Right hindlimb (tissue), 1 donor: ENCODE measurements at places on chromosomes 13 and 19.

- DNase-seq = no peak
These were observed 25.5 kb downstream of the ADPRHL1 start for GRCh38 chr13:113427562-113428468.

DNA sequence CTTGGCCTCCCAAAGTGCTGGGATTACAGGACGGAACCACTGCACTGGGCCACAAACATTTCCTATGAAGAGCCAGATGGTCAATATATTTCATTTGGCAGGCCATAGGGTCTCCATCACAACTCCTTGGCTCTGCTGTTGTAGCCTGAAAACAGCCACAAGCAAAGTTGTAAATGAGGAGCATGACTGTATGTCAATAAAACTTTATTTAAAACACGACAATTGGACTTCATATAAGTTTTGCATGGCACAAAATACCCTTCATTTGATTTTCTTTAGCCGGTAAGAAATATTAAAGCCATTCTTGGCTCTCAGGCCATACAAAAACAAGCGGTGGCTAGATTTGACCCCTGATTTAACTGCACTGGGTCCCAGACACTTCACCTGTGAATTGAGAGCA, 3.1 kb upstream of the FPR1 start:
- no peak for DNase-seq

DNA sequence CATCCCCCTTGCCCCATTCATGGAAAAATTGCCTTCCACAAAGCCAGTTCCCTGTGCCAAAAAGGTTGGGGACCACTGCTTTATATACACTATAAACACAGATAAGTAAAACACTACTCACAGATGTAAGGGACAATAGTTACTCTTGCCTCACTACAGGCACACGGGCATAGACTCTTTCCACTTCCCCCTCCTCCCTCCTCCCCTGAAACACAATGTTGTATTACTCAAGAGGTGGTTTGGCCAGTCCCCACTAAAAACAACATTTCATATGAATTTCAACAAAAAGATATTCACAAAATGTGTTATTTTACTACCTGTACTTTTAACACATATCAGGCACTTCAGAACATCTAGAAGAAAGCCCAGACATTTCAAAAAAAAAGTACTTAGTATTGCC, 45.1 kb downstream of the EPSTI1 start:
- no peak for DNase-seq

- no peak for DNase-seq
These were observed 72.4 kb upstream of the RGCC start for GRCh38 chr13:41384749-41385503.

GRCh38 chr13:39879286-39880035, 224.0 kb downstream of the COG6 start:
- no peak for DNase-seq

- no peak for DNase-seq
These were observed 19.1 kb downstream of the LNX2 start for GRCh38 chr13:27601208-27601607.

DNA sequence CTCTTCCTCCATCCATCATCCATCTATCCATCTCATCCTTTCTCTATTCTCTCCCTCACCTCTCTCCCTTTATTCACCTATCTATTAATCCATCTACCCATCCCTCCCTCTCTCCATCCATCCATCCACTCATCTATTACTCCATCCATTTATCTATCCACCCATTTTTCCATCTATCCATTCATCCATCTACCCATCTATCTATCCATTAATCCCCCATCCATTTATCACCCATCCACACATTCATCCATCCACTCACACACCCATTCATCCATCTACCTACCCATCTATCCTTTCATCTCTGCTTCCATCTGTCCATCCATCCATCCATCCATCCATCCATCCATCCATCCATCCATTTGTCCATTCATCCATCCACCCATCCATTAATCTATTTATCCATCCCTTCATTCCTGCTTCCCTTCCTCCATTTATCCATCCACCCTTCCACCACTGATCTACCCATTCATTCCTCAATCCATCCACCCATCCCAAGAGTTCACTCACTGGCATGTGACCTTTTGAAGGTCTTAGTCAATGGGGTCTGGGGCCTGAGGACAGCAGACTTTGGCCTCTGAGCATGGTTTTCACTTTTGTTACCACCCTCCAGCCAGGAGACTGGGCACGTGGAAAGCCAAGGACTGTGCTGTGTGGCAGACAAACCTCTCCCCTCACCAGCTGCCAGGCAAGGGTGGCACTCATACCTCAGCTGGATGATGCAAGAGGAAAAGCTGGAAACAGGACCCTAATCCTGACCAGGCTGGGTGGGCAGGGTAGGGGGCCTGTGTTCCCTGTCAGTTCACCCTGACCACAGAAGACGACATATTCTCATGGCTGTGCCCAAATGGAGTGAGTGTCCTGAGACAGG, 126.7 kb downstream of the URI1 start:
- no peak for DNase-seq

GRCh38 chr13:31166591-31166990, 4.9 kb upstream of the HSPH1 start:
- no peak for DNase-seq

GRCh38 chr13:92362717-92363116, 863.9 kb upstream of the GPC6 start:
- peak; percentile 20 for DNase-seq

GRCh38 chr19:8441725-8442544, 2.8 kb upstream of the HNRNPM start:
- DNase-seq = no peak

DNA sequence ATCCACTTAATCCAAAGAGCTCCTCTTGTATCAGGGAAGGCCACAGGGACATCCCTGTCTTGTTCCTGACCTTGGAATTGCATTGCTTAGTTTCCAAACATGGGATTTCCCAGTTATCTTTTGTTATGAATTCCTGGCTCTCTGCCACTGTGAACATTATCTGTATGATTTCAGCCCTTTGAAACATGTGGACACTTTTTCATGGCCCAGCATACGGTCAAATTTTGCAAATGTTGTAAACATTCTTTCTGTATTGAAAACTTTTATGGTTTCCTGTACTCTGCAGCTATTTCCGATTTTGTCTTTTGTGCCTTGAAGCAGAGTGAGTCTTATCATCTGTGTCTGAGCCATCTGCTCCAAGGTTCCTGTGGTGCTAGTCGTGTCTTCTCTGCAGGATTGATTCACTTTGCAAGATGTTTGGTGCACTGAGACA, 4.5 kb upstream of the CFAP97D2 start:
- DNase-seq = no peak

- DNase-seq = no peak
These were observed 1432.4 kb downstream of the UQCRFS1 start for GRCh38 chr19:27780367-27781075.

GRCh38 chr13:83377491-83377890, 504.8 kb downstream of the SLITRK1 start:
- DNase-seq = peak; percentile 52

GRCh38 chr19:51607920-51608562, 22.2 kb downstream of the SIGLEC5 start:
- peak; percentile 63 for DNase-seq

- peak; percentile 59 for DNase-seq
These were observed 3.5 kb downstream of the COPE start for GRCh38 chr19:18915639-18916038.

DNA sequence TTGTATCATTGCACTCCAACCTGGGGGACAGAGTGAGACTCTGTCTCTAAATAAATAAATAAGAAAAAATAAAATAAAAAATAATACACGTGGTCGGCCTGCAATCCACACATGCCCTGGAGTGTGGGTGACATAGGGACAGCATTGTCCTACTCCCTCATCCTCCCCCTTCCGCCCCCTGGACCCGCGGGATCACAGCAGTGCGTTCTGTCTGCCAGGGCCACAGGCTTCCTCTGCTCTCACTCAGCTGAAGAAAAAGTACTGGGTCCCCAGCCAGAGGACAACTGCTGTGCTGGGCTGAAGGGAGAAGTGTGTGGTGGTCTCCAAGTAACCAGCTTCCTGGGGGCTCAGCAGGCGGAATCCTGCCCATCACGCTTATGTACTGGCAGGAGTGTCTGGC, 6.3 kb downstream of the BCAT2 start:
- no peak for DNase-seq

- peak; percentile 18 for DNase-seq
These were observed 3.7 kb downstream of the CDC34 start for GRCh38 chr19:535017-535835.

- no peak for DNase-seq
These were observed 363.9 kb upstream of the ZNF507 start for GRCh38 chr19:31981545-31981944.

GRCh38 chr19:55959996-55960675, 12.5 kb downstream of the NLRP8 start:
- no peak for DNase-seq

DNA sequence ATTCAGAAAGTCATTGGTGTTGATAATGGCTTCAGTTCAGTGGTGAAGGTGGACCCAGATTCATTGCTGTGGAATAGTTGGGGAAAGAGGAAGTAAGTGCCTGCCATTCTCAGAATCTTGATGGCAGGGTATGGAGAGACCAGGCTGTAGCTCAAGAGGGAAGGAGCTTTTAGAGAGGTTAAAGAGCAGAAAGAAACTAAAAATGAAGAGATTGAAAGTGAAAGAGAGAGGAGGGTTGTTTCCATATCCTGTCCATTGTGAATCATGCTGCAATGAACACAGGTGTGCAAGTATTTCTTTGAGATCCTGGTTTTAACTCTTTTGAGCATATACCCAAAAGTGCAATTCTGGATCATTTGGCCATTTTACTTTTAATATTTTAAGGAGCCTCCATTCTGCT, 12.5 kb downstream of the GJB6 start:
- no peak for DNase-seq

GRCh38 chr13:23992781-23993679, 95.7 kb upstream of the C1QTNF9B start:
- peak; percentile 76 for DNase-seq

DNA sequence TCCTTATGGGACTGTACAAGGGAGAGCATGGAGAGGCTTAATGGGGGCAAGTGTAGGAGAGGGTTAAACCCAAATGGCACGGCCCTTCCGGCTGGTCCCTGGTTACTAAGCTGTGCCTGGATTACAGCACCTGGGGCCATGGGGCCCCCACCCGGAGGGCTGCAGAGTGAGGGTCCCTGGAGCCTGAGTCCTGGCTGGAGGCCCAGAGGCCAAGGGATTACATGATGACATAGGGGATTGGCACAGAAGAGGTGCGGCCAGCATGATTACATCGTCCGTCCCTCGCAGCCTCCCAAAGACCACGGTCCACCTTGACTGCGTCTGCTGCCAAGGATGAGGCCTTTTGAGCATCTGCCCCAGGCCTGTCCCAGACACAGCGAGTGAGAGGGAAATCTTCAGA, 149.4 kb downstream of the URI1 start:
- DNase-seq = no peak

DNA sequence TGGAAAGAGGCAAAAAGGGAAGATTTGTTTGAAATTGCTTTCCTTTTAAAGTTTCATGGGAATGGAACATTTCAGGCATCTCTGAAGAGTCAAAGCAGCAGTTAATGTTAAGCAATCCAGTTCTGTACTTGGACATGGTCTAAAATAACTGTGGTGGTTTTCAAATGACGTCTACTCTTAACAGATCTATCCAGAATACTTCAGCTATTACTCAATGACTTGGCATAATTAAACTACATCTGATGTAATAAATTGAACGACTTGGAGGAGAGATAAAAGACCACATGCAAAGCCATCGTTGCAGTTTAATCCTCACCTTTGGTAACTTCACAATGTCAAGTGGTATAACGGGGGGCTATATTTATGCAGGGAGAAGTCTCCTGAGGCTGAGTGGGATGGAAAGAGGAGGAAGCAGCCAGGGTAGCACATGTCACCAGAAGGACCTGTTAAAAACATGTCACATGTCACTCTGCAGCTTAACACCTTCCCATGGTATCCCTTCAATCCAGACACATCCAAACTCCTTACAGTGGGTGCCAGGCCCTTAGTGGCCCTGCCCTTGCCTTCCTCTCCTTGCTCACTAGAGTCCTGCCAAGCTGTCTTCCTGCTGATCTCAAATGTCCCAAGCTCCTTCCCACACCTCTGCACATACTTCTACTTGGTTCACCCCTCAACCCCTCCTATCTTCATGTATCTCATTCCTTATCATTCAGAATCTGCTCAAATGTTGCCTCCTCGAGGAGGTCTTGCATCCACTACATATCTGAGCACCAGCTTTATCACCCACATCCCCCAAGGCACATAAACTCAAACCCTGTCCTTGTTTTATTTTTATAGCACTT, 327.8 kb downstream of the SUCLA2 start:
- no peak for DNase-seq

DNA sequence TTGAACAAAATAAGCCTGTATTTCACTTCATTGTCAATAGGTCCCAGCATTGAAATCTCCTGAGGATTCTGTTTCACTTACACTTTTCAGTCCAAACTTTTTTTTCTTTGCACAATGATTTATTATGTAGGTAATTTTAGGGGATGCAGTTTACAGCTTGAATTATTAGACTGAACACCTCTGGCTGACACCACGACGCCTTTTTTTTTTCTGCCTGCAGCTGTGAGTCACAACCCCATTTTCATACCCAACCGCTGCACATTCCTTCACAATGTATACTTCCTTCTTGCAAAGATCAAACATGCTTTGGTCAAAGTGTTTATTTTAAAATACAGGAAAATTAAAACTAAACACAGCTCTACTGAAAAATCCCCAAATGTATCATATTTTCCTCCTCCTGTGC, 11.4 kb downstream of the ZIC2 start:
- no peak for DNase-seq

- no peak for DNase-seq
These were observed 40.7 kb upstream of the DOCK9 start for GRCh38 chr13:99018418-99019180.

DNA sequence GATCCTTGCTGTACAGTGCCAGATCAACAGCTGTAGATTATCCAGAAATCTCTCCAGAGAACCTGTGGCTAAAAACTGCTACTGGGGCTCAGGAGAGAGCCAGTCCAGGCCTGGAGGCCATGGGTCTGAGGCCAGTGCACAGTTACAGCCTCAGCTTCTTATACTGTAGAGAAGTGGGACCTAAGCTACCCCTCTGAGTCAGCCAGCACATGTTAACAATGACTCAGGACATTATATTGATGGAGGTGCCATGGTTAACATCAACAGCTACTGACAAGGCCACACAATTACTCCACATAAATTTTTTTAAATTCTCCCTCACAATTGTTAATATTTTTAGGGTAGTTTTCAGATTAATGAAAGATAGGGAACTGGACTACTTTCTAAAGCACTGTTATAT, 138.5 kb downstream of the RBM26 start:
- no peak for DNase-seq

DNA sequence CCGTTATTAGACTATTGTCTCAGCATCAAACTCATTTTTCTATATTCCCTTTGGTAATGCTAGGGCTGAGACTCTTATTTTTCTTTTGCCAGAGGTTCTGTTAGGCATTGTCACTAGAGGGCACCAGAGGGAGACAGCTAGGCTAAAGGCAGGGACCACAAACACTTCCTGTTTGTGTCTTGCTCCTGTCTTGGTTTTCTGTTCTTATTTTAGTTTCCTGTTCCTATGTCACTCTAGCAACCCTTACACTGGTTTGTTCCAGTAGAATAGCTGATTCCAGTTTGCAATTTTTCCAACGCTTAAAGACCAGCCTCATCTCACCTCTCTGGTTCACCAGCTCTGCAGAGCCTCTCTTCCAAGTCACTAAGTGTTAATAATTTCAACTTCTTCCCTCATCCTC, 772.0 kb downstream of the DIAPH3 start:
- peak; percentile 44 for DNase-seq

GRCh38 chr13:35882722-35883497, 248.3 kb downstream of the DCLK1 start:
- DNase-seq = no peak

- no peak for DNase-seq
These were observed 5.8 kb downstream of the ZIC2 start for GRCh38 chr13:99987154-99988019.
